Activated CD8-positive, alpha-beta memory T cell treated with anti-CD3 and anti-CD28 coated beads for 24 hours (primary cell): ENCODE measurements at places on chromosomes 2 and 18.
A peak's percentile ranks its signal among the peaks of the same experiment; 100 is the strongest.

- no peak for DNase-seq
These were observed 46.0 kb downstream of the MCFD2 start for GRCh38 chr2:46869621-46870020.

GRCh38 chr2:3443506-3444084 lies 64.1 kb downstream of the TRAPPC12 start:
- DNase-seq, result no peak

DNA sequence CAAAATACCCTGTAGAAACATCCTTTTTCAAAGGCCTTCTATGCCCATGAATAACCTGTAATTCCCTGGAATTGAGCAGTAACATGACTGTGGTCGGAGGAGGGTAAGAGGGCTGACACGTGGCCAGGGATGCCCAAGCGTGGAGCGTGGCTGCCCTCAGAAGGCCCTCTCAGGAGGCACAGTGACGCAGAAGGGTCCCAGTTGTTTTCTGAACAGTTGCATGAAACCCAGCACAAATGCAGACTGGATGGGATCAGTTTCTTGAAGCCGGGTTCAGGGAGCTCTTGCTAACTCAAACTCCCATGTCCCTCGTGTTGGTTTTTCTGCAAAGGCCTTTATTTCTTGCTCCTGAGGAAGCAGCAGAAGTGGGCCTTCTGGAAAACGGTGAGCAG lies 237.0 kb downstream of the ALPK2 start:
- DNase-seq, result no peak

DNA sequence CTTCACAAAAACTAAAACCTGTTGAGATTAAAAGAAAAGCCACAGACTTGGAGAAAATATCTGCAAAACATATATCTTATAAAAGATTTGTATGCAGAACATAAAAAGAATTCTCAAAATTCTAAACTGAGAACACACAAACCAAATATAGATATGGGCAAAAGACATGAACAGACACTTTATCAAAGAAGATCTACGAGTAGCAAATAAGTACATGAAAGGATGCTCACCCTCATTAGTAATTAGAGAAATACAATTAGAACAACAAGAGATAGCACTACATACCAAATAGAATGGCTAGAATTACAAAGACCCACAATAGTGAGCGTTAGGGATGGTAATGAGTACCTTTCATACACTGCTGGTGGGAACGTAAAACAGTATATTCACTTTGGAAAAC lies 63.9 kb upstream of the ZNF397 start:
- no peak for DNase-seq

- no peak for DNase-seq
These were observed 48.9 kb downstream of the CCDC68 start for GRCh38 chr18:54910161-54910919.

GRCh38 chr2:42934580-42935186 lies 142.3 kb upstream of the HAAO start:
- DNase-seq, result no peak

- no peak for DNase-seq
These were observed 18.5 kb downstream of the THSD7B start for GRCh38 chr2:136783856-136784255.

DNA sequence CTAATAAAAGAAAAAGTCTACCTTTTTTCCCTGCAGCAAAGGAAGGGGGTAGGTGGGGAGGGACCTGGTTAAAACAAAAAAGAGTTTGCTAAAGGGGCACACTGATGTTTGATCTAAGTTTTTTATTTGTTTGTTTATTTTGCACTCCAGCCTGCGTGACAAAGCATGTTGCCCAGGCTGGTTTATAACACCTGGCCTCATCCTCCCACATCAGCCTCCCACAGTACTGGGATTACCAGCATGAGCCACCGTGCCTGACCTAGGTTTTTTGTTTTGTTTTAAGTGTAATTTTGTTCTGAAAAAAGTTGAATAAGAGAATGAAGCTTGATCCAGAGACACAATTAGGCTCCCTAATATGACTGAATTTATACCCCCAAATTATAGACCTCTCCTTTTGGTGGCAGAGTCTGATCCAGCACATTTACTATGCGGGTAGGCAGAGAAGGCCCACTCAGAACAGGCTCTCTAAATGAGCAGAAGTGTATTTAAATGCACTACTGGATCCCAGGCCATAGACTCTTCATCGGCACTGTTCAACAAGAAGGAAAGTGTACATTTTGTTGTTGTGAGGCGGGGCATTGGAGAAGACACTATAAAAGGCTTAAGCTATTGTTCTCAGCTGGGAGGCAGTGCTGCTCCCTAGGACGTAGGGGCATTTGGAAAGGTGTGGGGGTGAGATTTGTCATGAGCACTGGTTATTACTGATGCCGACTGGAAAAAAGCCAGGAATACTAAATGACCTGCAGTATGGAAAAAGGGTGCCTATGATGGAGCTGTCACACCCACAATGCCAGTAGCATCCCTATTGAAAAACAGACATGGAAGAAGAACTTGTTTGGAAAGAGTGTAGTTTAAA lies 32.4 kb downstream of the MRPS9 start:
- DNase-seq, result no peak

GRCh38 chr2:32496662-32497061 lies 131.2 kb upstream of the TTC27 start:
- no peak for DNase-seq

GRCh38 chr2:218990612-218991011 lies 2.6 kb downstream of the CRYBA2 start:
- no peak for DNase-seq

DNA sequence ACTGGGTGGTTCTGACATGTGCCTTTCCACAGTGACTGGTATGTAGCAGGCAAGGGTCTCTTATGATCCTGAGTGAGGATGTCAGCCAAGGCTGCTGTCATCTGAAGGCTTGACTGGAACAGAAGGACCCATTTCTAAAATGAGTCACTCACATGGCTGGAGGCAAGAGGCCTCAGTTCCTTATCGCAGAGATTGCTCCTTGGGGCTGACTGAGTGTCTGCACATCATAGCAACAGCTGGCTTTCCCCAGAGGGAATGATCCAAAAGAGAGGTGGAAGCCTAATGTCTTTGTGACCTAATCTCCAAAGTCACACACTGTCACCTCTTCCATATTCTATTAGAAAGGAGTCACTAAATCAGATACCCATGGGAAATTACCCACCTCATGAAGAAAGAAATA lies 114.0 kb downstream of the NEDD4L start:
- DNase-seq, result peak; percentile 26

- no peak for DNase-seq
These were observed 118.0 kb downstream of the RHBDD1 start for GRCh38 chr2:226953826-226954225.

GRCh38 chr2:29223851-29224692 lies 108.9 kb downstream of the CLIP4 start:
- DNase-seq, result no peak

GRCh38 chr2:111194835-111195621 lies 74.3 kb downstream of the BCL2L11 start:
- DNase-seq, result peak; percentile 30

- no peak for DNase-seq
These were observed 552.9 kb downstream of the TDRD15 start for GRCh38 chr2:21676676-21677075.

DNA sequence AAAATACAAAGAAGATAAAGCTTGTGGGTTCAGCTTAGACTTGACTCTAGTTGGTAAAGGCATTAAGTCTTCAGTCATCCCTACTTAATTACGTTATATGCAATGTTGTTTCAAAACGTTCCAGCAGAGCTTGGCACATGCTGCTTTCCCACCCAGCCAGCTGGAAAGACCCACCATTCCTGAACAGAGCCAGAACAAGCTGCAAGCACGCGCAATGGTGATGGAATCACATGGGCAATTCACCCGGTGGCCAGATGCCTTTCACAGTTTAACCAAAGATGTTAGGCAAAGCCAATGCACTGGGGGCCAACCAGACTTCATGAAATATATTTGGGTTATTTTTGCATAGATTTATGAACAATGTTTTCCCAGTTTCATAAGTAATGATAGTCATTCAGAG lies 123.4 kb upstream of the CDH20 start:
- no peak for DNase-seq

DNA sequence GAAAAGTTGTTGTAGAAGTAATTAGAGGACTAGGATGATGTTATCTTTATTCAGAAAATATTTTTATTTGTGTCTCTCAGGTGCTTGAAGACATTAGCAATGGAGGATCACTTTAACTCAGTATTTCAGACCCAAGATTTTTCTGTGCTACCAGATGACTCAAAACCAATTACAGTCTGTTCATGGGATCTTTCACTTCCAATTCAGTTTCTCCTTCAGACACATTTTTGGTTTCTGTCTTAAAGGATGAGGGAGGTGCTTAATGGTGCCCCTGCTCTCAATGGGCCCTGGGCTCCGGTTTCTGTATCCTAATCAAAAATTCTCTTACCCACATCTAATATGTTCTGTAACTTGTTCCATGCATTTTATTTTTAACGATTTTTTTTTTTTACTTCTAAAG lies 53.7 kb upstream of the HDAC4 start:
- no peak for DNase-seq

- DNase-seq, result no peak
These were observed 14.3 kb upstream of the TMEM185B start for GRCh38 chr2:120237491-120237902.

DNA sequence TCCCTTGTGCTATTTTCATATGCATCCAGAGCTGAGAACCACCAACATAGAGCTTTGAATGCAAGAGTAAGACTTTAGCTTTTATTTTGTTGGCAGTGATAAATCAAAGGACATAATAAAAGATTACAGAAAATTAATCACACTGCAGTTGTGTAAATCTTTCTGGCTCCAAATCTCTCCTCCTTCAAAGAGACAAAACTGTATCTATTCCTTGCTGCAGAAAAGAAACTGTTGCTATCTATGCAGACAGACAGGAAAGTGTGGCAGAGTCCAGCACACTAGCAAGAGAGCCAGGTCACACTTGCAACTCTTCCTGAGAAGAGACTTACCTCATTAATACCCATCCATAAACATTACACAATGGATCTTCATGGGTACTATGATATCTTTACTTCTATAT lies 57.5 kb downstream of the DTNB start:
- no peak for DNase-seq

GRCh38 chr2:215605214-215605613 lies 169.3 kb upstream of the FN1 start:
- DNase-seq, result no peak
